Stimulated activated CD4-positive, alpha-beta T cell treated with anti-CD3 and anti-CD28 coated beads, Interleukin-15, amount 100 ng/mL, for 48 hours (primary cell): ENCODE measurements at places on chromosomes 7 and 10.

- DNase-seq, result no peak
Observed at GRCh38 chr7:7795630-7796121, 77.3 kb upstream of the RPA3 start.

DNA sequence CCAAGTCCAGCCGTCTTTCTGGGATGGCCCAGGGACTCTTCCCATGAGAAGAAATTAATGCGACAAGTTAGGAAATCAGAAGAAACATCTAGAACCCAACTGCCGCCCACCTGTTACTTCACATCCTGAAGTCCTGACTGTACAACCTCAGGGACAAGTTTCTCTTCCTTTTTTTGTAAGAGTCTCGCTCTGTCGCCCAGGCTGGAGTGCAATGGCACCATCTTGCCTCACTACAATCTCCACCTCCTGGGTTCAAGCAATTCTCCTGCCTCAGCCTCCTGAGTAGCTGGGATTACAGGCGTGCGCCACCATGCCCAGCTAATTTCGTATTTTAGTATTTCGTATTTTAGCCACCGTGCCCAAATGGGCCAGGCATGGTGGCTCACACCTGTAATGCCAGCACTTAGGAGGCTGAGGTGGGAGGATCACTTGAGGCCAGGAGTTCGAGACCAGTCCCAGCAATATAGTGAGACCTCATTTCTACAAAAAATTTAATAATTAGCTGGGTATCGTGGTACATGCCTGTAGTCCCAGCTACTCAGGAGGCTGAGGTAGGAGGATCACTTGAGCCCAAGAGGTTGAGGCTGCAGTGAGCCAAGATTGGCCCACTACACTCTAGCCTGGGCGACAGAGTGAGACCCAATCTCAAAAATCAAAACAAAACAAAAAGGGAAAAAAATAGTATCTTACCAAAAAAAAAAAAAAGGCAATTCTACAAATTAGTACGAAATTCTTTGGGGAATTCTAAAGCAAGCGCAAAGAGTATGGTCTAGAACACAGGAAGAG is 20.8 kb downstream of the LAT2 start:
- no peak for DNase-seq

GRCh38 chr7:112362053-112362650 is 88.1 kb upstream of the IFRD1 start:
- DNase-seq, result no peak

- DNase-seq, result no peak
Observed at GRCh38 chr7:67311901-67312300, 315.3 kb downstream of the TYW1 start.

- no peak for DNase-seq
Observed at GRCh38 chr7:50204581-50204980, 99.9 kb upstream of the IKZF1 start.

GRCh38 chr7:74173866-74174605 is at the start of gene EIF4H:
Gene EIF4H (plus strand): TSS chr7:74174356. CDS start chr7:74174384, 28 bp downstream.
- DNase-seq, result peak; percentile 88

GRCh38 chr10:84337199-84337598 is 8.8 kb downstream of the CCSER2 start:
- no peak for DNase-seq

GRCh38 chr7:159038066-159038465 is 106.6 kb downstream of the VIPR2 start:
- DNase-seq, result no peak

GRCh38 chr10:70573599-70574506 is 28.7 kb downstream of the PRF1 start:
- no peak for DNase-seq

GRCh38 chr10:106751091-106751490 is 413.4 kb downstream of the SORCS1 start:
- no peak for DNase-seq

DNA sequence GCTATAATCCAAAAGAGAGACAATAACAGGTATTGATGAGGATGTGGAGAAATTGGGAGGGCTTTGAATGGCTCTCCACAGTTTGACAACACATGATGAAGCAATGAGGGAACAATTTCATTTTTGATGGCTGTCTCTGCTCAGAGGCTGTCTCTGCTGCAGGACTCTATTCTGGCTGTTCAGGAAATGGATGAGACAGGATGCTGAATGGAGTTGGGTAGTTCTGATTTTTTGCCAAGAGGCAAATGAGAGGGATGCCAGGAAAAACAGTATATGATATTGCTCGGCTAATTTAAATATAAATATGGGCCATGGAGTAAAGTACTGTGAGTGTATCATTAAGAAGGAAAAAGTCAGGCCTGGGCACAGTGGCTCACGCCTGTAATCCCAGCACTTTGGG is 16.8 kb downstream of the APBB1IP start:
- no peak for DNase-seq

- no peak for DNase-seq
Observed at GRCh38 chr7:134724606-134725005, 54.8 kb upstream of the CALD1 start.

- DNase-seq, result no peak
Observed at GRCh38 chr7:114342431-114343179, 72.0 kb upstream of the FOXP2 start.

- no peak for DNase-seq
Observed at GRCh38 chr10:109676703-109677102, 246.6 kb downstream of the XPNPEP1 start.

- DNase-seq, result no peak
Observed at GRCh38 chr7:50721661-50722259, 60.9 kb downstream of the GRB10 start.

- DNase-seq, result no peak
Observed at GRCh38 chr10:79409038-79409725, 36.2 kb downstream of the ZCCHC24 start.

- no peak for DNase-seq
Observed at GRCh38 chr10:31384589-31384949, 65.6 kb downstream of the ZEB1 start.

- no peak for DNase-seq
Observed at GRCh38 chr10:74854610-74855009, 28.2 kb downstream of the KAT6B start.

GRCh38 chr7:110017405-110017804 is 1073.5 kb upstream of the LRRN3 start:
- no peak for DNase-seq

DNA sequence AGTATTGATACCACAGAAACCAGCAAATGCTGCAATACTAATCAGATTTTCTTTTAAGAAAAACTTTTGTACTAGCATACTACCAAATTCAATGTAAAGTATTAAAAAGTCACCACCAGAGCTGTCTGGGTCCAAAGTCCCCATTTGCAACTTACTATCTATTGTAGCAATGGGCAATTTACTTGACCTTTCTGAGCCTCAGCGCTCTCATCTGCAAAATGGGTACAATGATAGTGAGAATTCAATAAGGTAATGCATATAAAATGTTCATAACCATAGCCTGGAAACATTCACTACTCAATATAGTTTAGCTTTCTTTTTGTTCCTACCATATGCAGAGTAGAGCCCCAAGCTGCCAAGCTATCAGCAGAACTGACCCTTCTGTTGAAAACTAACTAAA is 337.2 kb downstream of the ELMO1 start:
- no peak for DNase-seq
